Hypothalamus (tissue), 51 donors: ENCODE measurements at places on chromosomes 5 and 9.

GRCh38 chr9:109870365-109870764 lies 90.4 kb downstream of the PALM2AKAP2 start:
- DNase-seq: no peak

DNA sequence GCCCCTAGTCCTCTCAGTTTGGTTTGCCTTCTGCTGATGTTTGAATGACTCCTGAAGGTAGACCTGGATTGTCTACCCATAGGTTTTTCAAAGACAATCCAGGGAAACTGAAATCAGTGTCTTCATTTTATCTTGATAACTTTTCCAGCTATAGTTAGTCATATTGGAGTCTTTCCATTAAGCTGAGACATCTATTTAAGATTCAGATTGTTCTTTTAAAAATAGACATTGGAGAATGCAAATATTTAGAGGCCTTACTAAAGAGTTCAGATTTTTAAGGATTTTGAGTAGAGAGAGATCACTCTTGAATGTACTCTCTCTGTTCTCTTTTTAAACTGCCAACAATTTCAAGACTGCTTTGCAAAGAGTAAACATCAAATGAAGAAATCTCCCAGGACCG lies 69.1 kb downstream of the GDNF start:
- no peak for DNase-seq

- DNase-seq: no peak
Measured at GRCh38 chr5:99644822-99645221, 716.0 kb upstream of the CHD1 start.

DNA sequence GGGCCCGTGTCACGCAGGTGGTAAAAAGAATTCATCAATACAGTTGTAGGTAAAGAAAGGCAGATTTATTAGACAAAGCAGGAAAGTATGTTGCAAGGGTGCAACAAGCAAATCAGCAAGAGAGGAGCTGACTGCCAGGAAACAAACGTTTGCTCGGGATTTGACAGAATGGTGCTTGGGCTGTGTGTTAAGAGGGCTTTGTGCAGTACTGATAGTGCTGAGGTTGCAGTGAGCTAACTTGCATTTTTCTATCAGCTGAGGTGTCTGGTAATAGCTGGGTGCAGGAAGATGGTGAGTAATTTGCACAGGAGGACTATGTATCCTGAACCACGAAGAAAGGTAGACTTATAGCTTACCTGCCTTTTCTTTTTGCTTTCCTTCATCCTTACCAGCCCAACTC lies 3.9 kb upstream of the RARS1 start:
- no peak for DNase-seq

DNA sequence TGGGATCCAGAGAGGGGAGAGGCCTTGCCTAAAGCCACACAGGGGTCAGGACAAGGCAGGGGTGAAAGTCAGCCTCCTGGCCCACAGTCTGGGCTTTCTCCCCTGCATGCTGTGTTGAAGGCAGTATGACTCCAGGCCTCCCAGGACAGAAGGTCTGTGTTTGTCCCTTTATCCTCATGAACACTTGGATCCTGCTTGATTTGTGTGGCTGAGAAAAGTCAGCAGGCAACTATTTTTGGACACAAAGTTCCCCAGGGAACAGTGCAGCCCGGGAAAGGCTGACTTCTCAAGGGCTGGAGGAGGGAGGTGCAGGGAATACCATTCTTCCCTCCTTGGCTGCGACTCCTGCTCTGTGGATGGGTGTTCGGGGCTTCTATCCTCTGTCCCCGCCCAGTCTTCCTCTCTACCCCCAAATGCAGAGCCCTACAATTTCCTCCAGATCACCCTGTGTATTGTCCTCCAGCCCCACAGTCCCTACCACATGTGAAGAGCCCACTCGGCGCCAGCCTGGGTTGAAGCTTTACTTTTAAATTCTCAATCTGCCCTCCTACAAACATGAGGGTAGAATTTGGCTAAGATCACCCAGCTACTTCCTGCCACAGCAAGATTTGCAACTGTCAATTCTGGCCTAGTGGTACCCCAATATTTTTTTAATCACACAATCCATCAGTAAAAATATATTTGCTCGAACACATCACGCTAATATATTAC lies 4.1 kb downstream of the AKNA start:
- DNase-seq: no peak

- no peak for DNase-seq
Measured at GRCh38 chr5:148828511-148829247, 2.3 kb downstream of the ADRB2 start.

DNA sequence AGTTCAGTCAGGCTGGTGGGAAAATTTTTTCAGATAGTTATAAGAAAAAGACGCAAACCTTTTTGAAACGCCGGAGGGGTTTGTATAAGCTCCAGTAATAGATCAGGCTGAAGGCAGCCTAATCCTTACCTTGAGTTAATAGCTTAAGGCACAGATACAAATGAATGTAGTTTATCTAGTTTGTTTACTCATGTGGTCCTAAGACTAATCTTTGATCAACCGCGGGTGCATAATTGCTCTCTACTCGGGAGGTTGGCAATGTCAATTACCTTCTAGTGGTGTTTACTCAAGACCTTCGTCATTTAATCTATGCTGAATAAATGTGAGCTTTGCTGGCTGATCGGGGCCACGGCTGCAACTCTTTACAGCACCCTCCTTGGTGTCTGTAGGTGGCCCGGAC lies 665 bp upstream of the INSL4 start:
- DNase-seq: no peak

- DNase-seq: no peak
Measured at GRCh38 chr5:89270901-89271300, 387.9 kb upstream of the MEF2C start.

GRCh38 chr9:4984171-4984620 lies 876 bp upstream of the JAK2 start:
- DNase-seq: no peak

GRCh38 chr5:156893517-156893916 lies 43.4 kb downstream of the PPP1R2B start:
- DNase-seq: no peak

DNA sequence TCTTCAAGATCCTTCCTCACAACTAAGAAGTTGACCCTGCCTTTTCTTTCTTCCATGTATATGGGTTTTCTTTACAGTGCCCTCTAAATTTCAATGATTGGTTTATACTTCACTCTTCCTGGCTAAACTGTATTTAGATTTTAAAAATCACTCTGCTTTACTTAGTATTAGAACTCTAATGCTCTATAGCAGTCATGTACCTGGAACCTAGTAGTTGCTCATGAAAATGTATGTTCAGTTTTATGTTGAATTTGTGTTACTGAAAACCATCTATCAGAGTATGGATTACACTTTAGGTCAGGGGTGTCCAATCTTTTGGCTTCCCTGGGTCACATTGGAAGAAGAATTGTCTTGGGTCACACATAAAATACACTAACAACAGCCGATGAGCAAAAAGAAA lies 1024.3 kb downstream of the NR2F1-AS1 start:
- DNase-seq: no peak

GRCh38 chr5:148966348-148966747 lies 96.5 kb downstream of the SH3TC2 start:
- DNase-seq: no peak
